AG08395 (cell line): ENCODE measurements at places on chromosomes 11 and 22.

DNA sequence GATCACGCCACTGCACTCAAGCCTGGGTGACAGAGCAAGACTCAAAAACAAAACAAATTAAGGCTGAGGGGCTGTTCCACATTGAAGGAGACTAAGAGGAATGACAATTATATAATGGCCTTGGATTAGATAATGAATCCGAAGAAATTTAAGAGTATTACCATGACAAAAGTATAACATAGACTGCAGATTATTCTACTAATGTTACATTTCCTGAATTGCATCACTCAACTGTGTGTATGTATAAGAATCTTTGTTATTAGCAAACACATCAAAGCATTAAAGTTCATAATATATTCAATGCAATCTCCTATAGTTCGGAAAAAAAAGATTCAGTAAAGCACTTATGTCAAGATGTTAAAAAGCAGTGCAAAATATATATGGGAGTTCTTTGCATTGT, 27.5 kb downstream of the CSTF3 start:
- no peak for DNase-seq

GRCh38 chr11:132312161-132312560, 941.7 kb downstream of the NTM start:
- peak; percentile 10 for DNase-seq

GRCh38 chr11:45864041-45864440, 16.8 kb downstream of the CRY2 start:
- DNase-seq = no peak

DNA sequence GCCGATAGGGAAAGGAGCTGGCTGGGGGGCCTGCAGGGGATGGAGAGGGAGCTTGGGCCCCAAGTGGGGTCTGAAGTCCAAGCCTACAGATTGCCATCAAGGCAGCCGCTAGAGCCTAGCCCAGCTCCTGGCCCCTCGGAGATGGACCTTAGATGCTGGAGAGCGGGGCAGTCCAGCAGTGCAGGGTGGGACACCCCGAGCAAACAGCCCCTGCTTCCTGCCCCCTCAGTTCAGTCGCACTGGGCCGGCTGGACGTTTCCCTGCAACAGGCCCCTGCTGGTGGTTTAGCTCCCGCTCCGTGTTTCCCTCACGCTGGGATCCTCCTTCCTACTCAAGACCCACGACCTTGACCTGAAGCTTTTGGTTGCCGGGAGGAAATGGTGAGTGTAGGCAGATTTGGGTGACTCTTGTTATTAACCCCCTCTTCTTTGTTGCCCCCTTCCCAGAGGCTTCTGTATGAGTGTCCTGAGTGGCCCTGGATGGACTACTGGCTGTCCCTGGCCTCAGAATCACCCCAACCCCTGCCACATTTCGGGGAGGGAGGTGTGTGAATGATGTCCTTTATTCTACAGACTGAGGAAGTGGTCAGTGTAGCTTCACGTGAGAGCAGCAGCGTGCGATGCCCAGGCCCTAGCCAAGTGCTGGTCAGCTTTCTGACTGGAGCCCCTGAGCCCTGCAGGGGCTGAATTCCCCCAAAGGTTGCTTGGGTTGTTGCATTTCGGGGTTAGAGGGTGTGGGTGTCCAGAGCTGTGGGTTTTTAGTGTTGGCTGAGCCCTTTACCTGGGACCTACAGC, 2.7 kb downstream of the ST3GAL4 start:
- DNase-seq = no peak

DNA sequence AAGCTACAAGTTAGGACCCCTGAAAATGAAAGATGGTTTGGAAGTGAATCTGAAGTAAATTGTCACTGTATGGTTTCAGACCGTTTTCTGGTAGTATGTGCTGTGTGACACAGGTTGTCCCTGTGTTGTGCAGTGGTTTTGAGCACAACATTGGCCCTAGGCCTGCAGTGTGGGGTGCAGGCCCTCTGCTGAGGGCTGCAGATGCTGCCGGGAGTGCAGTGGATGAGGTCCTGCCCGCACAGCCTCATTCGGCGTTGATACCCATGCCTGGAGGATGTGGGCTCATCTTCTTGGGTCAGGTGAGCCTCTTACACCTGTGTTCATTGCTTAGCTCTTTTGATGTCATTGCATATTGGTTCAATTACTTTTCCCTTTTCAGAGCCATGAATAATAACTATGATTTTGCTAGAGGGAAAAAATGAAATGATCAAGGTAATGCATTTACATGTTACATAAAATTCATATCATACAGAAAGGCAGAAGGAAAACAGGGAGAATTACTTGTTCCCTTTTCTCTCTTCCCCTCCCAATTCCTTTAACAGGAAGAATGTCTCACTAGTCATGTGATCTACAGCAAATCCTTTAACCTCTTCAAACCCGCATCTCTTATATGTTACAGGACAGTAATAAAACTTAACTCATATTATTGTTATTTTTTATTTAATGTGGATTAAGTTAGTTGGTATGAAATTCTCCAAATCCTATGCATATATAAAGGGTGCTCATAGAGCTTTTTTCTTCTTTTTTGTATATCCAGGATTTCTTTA, 48.7 kb downstream of the PTPRJ start:
- no peak for DNase-seq

DNA sequence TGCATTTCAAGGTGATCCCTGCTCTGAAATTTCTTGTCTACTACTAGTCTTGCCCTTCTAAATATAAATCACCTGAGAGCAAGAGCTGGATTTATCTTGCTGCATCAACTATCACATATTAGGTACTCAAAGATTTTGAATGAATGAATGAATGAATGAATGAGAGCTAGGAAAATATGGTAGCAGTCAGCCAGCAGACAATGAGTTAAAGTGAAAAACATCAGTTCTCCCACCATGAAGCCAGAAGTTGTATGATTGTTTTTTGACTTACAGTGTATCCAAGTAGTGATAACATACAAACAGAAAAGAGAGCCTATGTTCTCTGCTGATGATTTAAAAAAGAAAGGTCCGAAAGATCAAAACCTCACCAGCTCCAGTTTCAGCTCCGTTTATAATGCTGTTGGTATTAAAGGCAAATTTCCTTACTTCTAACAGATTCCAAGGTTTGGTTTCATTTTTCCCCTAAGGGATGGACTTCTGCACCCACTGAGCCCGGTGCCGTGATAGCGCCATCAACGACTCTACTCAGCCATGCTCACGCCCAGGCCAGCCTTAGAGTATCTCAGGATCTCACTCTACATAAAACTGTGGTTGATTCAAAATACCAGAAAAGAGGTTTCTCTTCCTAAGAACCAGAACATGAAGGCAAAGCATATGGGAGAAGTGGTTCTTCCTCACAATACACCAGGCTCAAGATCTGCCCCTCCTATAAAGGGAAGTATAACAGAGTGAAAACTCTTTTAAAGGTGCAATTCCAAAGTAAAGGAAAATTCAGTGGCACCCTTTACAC, 92.0 kb downstream of the SGSM3 start:
- no peak for DNase-seq

GRCh38 chr11:520428-521176, 13.6 kb upstream of the RNH1 start:
- DNase-seq = no peak

DNA sequence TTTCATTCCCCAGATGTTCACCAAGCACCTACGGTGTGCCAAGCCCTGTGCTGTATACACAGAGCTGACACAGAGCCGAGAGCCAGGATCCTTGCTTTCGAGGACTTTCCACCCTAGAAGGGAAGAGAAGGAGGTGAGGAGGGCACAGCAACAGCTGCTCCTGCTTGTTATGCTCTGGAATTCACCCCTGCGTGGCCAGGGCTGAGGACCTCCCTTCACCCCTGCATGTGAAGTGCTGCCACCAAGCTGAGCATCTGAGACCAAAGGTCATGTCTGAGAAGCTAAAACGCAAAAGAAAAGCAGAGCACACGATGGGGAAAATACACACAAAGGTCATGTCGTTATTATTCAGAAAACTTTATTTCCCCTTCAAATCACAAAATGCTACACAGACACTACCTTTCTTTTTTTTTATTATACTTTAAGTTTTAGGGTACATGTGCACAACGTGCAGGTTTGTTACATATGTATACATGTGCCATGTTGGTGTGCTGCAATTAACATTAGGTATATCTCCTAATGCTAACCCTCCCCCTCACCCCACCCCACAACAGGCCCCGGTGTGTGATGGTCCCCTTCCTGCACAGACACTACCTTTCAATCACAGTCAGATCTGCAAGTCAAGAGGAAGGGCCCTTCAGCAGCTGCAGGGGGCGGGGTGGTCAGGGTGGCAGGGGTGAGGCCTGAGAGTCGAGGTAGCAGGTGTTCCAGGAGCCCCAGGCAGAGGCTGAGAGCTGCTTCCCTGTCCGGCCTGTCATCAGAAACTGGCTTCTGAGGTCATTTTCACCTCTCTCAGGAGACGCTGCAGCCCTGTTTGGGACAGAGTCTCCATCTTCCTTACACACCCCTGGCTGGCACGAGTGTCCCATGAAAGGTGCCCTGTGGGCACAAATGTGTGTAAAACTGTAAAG, 40.1 kb upstream of the PRR5 start:
- DNase-seq = no peak

DNA sequence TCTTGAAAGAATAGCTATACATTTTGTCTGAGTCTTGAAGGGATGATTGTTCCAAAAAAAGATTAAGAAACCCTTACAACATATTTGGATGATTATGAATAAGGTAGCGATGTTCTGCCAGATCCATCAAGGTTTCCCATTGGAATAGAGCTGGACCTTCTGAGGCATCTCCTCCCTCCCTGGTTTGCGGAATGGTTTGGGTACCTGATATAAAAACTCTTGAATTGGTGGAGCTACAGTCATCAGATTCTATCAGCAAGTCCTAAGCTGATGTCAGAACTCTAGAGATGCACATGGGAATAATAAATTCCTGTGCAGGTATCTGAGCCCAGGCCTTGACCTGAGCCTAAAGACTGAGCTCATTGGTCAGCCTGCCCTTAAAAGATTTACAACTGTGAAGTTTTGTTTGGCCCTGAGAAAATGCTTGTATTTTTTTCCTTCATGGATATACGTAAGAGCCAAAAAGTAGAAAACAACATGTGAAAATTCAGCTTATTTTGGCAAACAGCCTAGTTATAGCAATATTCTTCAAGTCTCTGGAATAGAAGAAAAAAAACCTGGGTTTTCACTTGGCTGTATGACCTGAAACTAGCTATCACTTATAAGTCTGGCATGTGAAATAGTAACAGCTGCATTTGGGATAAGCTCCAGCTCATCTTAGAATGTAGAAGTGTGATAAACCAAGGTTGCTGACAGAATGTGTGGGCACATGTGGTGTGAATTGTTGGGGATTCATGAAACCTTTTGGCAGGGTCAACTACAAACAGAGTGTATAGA, 265.7 kb upstream of the CTSC start:
- DNase-seq = peak; percentile 8

- no peak for DNase-seq
Measured at GRCh38 chr22:50459496-50460140, 15.2 kb downstream of the SBF1 start.

DNA sequence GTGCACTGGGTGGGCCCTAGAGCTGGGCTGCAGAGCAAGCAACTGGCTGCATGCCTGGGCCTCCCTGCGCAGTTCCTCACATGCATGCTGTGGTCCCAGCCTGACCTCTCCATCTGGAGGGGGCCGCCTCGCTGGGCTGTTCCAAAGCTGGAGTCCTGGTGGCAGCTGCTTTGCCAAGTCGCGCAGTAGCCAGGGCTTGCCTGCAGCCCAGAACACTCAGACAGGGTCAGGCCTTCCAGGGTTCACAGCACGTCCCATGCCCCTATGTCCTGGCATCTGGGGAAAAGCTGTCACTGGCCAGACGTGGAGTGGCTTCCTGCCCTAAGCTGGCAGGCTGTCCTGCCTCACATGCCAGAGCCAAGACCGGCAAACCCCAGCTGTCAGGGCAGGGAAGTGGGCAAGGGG, 16.5 kb upstream of the CDC42EP2 start:
- DNase-seq = no peak

- no peak for DNase-seq
Measured at GRCh38 chr22:48838846-48839730, 988.6 kb downstream of the BRD1 start.

- no peak for DNase-seq
Measured at GRCh38 chr22:32567544-32567943, 92.9 kb downstream of the FBXO7 start.

DNA sequence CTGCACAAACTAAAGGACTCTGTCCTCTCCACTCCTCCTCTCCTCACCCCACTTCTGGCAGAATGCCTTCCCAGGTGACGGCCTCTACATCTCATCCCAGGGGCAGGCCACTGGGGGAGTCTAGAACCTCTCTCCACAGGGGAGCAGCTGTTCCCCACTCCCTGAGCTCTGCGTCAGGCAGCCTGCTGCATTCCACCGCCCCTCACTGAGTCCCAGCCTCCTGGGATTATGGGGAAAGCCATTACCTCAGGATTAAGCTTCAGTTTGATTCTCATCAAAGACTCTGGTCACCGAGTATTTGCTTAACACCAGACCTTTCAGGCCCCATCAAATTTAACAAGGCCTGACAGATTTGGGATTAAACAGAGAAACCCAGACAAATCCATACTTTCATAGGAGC, 405.9 kb downstream of the NXPE2 start:
- no peak for DNase-seq

DNA sequence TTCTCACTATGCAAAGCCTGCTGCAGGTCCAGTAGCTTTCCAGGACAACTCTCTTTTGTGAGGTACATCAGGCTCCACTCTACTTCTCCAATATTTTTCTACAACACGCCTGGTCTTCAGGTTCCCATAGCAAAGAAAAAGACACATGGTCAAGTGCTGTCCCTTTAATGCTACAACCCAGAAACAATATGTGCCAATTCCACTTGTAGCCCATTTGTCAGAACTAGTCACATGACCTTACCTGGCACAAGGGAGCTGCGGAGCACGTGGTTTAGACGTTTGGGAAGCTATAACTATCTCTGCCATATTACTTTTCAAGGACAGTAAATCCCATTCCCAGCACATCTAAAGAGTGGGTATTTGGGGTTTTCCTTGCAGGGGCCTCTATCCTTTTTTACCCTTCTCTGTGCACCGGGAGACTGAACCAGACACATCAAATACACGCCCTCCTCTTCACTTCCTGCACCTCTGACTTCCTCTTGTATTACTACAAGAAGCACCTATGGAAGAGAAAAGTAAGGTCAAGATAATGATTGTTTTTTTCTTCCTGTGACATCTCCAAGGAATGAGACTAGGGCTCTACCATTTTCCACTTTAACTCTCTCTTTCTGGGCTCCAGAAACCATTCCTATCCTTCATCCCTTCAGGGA, 237.6 kb downstream of the ETS1 start:
- no peak for DNase-seq

DNA sequence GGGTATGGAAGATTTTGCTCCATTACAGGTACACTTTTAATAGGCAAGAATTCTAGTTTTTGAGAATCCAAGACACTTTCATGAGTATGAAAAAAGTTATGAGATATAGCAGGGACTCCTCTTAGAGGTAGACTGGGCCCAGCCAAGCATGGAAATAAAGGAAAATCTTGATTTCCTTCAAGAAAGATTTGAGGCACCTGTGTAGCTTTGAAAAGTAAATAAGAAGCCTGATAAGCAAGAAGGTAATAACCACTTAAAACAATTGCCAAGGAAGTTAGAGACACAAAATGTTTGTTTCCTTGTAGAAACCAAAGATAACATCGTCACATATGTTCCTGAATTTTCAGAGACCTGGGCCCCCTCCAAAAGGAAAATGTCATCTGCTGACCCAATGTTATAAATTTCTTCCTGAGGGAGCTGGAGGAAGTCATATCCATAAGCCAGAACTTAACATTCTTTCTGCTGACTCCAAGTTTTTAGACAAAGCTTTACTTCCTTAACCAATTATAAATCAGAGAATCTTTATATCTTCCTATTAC, 314.5 kb upstream of the ANO3 start:
- DNase-seq = no peak
